ENCODE measurements at places on chromosomes 2 and 18.

DNA sequence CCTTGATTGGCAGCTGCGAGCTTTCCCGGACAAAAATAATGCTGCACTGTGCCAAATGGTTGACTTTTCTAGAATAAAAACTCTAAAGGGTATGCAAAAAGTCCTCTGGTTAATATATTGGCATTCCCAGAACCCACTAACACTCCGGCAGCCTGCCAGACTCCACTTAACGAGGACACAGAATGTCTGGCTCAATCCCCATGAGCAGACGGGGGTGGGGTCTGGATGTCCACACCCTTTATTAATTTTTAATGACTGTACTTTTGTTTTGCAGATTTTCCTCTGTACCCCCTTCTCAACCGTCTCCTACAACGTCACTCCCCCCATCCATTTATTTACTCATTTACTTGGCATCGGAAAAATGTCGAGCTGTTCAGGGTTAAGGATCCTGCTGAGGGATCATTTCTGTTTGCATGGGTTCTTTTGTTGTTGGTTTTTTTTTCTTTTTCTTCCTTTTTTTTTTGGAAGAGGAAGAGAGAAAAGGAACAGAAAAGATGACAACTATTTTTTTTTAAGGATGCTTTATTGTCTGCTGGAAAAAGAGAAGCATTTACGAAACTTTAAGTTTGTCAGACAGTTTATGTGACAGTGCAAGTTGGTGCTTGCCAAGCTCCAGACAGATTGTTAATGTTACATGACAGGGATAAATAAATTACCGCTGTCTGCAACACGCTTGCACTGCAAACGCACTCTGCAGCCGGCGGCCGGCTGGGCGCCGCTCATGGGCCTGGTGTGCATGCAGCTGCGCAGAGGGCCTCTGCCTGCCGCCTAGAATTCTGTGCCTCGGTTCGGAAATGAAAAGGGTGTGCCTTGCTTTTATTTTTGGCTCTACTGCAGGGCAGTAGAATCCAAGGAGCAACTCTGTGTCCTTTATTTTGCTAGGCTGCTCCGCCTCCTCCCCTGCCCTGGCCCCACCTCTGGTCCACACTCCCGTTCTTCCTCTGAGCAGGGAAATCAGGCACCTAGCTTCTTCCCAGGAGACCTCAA lies 3.6 kb downstream of the LDLRAD4 start:
- DNase-seq = peak; percentile 78

DNA sequence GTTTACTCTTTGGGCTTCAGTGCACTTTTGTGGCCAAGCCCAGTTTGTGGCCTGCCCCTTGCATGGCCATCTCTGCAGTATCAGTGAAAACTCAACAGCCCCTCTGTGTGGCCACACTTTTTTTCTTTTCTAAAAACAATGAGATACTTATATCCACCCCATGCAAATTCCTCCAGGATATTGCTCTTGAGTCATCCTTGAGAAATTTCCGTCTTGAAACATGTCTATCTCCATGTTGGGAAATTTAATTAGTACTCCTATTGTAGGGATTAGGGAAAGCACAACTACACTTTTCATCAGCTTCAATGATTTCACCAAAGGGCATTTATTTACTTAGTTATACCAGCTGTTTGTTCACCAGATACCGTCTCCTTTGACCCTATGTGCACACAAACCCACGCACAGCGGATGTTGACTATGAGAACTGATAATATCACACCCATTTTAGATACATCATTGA lies 993.1 kb downstream of the TSN start:
- no peak for DNase-seq

DNA sequence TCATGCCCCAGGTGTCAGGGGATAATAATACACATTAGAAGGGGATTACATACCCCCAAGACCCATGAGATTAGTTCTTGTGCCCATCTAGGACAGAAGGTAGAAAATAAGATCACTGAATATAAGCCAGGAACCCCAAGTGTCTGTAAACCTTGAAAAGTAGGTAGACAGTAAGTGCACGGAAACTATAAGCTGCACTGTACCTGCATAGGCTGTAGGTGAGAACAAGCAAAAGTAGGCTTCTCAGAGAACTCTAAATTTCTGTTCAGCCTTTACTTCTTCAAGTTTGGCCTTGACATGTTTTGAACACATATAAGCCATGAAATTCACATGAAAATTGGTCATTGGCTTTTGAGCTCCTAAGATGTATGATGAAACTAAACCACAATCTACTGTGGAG lies 113.0 kb upstream of the FSIP2 start:
- DNase-seq = no peak

GRCh38 chr2:54634564-54635511 lies 88.6 kb upstream of the EML6 start:
- peak; percentile 76 for DNase-seq

DNA sequence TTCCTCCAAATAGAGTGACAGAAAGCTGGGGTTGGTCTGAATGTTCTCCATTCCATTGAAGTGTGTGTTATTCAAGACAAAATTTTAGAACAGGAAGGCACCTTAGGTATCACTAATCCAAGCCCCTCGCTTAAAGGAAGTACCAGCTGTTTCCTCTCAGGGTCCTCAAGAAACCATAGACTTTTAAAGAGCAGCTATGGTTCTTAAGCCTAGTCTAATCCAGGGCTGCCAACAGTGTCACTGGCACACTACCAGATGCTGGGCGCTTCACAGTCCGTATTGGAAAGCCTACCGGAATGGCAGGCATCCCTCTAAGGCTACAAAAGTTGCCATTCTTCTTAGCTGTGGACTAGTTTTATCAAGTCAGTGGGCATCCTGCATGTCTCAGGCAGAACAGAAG lies 1.9 kb downstream of the NEMP2 start:
- DNase-seq = no peak
